ENCODE measurements at places on chromosomes 13 and 19.

DNA sequence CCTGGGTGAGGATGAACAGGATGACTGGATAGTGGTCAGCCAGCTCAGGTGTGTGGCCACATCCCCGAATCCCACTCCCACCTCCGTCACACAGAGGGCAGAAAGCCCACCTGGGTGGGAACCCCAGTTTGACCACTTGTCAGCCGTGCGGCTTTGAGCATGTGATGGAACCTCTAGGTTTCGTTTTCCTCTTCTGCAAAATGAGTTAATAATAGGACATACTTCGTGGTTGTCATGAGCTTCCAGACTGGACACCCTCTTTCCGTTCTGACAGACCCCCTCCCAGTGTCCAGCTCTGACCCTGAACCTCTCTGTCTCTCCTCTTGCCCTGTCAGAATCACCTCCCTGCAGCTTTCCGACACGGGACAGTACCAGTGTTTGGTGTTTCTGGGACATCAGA lies 1.8 kb downstream of the AXL start:
- no peak for DNase-seq

DNA sequence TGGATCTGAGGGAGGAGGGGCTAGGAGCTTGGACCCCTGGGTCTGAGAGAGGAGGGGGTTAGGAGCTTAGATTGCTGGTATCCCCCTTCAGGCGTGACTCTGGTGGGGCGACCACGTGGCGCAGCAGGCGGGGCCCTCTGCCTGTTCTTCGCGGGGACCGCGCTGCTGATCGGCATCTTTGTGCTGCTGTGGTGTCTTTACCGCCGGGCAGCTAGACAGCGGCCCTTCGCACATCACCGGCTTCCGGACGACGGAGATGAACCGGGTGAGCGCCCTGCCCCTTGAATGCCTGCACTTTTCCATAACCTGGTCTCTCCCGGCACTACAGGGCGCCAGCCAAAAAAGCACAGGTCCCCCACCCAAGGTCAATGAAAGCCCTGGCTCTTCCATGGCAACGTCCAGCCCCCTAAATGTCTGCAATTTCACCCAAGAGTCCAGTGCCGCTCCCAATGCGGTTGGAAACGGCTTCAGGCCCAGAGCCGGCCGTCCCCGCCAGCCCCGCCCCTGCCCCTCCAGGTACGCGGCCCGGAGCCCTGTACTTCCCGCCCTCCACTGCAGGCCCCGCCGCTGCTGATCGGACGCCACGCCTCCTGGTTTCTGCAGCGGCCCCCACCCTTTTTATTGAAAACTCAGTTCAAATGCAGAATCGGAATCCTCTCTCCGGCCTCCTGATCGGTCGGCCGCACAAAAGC lies 2.8 kb downstream of the GFY start:
- DNase-seq, result no peak

DNA sequence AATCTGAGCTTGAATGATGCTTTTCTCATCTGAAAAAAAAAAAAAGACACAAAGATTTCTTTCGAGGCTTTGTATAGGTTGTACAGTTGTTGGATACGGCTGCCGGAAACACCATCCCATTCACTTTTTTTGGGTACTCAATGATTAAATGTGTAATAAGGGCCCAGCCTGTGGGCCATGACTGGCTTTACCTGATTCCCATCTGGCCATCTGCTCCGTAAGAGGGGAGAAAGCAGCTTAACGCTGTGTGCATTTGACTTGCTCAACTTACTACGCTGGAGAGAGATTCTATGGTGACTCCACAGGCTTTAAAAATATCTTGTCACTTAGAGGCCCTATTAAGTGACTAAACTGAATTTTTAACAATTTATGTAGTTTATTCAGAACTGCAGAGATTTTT lies 731 bp downstream of the ZNF558 start:
- DNase-seq, result no peak

DNA sequence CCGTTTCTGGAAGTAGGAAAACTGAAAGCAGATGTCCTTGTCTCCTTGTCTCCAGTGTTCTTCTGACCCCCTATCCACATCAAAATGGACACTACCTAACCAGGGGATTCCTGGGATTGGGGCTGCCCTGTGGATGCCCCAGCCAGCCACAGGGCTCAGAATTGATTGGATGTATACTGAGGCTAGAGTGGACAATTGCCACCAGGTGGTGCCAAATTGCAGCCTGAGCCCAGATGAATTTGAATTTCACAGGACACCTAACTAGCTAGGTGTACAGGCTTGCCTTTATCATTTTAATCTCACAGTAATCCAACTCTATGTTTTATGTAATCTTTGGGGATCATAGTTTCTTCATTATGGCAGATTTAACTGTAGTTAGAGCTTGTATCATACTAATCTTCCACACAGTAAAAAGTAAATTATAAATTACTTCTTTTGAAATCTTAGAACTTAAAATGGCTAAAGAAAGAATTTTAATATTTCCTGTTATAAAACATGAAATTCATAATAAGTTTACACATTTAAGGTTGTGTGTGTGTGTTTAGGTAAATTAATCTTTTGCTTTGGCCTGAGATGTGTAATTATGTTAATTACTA lies 58.0 kb downstream of the PIBF1 start:
- no peak for DNase-seq

DNA sequence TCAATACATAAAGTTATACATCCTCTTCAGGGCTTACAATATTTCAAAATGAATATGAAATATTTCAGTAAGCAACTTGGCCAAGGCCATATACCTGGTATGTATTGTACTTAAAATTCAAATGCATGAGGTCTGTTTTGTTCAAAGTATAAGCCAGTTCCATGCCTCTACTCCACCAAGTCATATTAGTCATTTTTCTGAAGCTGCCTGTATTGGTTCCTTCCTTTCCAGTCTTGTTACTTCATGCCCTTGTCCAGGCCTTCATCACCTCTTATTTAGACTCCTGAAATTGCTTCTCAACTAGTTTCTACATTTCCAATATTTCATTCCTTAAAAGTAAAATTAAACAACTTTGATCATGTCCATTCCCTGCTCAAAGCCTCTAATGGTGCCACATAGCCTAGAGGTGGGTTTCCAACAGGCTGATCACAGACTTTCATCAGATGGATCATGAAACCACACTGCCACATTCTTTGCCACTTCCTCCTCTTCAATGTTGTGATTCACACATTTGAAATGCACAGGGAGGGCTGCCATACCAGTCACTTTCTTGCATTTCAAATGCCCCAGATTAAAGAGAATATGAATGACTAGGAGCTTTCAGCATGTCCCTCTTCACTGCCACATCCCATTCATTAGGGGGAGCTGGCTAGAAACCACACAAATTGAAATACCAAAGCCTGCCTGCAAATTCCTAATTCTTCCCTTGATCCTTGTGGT lies 424.1 kb upstream of the DACH1 start:
- no peak for DNase-seq

DNA sequence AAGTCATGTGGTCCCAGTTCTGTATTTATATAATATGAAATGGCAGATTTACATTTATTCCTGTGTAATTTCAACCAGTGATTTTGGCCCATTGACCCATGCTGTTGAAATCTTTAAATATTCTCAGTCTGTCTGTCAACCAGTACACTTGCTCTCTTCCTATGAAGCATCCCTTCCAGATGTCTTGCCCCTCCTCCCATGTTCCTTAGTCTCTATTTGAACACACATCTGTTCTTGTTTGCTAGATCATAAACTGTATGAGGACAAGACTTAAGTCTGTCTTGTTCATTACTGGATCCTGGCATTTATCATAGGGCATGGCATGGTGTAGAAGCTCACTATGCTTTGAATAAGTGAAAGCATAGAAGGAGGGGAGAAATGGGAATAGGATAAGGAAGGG lies 34.9 kb downstream of the STARD13 start:
- DNase-seq, result no peak

DNA sequence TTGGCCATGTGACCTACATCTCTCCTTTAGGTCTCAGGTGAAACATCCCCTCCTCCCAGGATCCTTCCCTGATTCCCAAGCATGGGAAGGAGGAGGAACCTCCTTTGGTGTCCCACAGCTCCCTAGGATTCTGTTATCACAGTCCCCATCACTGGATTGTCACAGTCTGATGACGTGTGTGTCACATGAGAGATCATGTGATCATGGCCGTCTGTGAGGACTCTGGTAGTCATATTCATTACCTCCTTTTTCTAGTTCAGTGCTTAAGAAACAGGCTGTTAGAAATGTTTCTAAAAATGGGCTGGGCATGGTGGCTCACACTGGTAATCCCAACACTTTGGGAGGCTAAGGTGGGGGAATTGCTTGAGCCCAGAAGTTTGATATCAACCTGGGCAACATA lies 3.0 kb downstream of the DHX34 start:
- no peak for DNase-seq

DNA sequence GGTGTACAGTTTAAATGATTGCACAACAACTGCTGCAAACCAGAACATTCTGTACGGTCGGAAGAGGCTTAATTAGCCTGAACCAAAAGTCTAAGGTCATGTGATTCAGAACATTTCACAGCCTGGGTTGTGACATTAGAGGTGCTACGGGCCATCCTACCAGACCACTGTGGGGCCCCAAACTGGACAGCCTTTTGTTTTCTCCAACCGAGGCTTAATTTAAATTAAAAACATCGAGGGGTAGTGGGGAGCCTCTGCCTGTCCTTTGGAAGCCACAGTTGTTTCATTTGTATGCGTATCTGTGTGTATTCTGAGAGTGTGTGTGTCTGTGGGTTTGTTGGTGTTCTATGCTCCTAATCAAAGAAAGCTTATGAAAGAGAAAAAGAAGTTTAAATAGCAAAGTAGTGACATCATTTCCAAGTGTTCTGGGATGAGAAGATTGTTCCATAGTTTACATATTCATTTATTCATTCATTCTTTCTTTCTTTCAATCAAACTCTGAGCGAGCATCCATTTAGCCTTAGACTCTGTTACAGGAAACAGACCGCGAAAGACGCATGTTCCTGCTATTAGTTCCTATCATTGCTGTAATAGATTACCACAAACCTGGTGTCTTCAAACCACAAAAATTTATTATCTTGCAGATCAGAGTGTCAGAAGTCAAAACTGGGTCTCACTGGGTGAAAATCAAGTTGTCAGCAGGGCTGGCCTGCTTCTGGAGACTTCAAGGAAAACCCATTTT lies 444.8 kb downstream of the FOXO1 start:
- DNase-seq, result no peak

GRCh38 chr19:56476651-56477428 lies at the start of gene ZNF667:
ZNF667 (minus strand) TSS chr19:56477345; CDS start chr19:56462370, 14,975 bp downstream.
- no peak for DNase-seq

DNA sequence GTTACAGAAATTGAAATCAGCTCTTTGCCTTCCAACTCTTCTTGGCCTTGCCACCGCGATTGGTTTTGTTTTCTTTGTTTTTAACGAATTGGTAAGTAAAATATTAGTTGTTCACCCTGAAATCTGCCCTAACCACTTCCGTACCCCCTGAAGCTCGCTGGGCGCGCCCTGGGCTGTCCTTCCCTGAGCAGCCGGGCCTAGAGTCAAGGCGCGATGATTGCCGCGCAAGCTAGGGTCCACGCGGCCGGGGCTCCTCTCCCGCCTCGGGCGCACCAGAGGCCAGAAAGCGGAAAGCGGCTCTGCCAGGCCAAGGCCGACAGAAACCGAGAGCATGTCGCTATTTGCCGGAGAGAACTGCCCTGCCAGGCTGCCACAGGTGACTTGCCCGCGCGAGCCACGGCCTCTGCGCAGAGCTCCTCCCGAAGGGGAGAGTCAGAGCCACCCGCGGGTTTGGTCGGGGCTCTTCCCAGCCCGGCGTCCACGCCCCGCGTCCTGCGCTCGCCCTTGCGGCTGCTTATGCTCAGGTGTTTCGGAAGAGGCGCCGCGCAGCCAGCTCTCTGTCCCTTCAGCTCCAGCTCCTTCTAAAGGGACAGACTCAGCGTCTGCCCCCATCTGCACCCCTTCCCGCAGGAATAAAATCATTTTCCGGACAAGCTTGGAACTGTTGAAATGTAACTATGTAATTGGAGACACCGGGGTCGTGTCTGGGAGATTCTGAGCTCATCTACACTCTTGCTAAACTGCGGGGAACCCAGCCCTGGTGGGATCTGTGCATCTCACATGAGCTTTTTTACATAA lies 6.6 kb upstream of the CDX2 start:
- no peak for DNase-seq

- no peak for DNase-seq
Observed at GRCh38 chr13:89603187-89603586, 1744.3 kb upstream of the MIR17HG start.

DNA sequence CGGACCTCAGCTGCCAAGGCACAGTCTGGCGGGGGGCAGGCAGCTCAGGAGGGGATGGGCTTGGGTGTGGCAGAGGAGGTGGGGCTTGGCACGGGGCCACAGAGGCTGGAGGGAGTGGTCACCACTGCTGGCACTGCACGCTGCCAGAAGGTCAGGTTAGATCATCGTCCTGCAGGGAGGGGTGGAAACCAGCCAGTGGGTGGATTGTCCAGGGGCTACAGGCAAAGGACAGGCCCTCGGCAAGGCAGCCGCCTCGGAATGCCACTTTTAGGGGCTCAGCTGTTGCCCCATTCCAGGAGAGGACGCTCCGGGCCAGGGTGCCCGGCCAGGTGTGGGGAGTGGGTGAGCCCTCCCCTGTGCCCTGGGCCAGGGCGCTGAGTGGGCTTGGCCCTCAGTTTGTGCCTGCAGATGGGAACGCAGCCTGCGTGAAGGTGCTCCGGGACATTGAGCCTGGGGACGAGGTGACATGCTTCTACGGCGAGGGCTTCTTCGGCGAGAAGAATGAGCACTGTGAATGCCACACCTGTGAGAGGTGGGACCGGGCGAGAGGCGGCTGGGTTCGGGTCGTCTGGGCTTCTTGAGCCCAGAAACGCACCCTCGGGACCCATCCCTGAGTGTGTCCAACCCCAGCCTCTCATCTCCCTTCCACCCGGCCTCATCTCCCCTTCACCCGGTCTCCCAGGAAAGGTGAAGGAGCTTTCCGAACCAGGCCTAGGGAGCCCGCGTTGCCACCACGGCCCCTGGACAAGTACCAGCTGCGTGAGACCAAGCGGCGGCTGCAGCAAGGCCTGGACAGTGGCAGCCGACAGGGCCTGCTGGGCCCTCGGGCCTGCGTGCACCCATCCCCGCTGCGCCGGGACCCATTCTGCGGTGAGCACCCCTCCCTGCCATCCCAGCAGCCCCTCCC lies 6.4 kb downstream of the KMT5C start:
- DNase-seq, result no peak

DNA sequence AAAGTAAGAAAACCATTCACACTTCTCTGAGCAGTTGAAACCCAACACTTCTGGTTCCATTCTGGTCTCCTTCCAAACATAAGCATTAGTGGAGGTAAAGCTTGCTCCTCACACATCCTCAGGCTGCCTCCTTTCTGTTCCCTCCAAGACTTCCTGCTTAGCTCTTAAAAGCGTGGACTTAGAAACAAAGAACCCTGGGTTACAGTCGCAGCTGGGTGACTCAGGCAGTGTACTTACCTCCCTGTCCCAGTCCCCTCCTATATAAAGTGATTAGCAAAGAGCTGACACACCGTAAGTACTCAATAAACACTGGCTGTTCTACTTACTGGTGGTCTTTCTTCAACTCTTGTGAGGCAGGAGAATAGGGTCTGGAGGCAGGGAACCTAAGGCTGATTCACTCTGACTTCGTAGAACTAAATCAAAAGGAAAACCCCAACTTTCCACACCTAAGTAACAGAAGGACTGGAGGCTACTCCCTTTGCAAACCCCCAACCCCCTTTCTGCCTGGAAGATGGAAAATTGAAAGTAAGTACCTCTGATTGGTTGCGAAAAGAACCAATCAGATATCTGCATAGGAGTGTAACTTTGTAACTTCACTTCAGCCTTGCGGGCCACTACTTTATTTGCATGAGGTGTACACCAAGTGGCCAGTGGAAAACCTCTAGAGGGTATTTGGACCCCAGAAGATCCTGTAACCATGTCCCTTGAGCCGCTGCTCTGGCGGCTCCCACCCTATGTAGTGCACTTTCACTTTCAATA lies 165.4 kb downstream of the SUCLA2 start:
- no peak for DNase-seq

All from hypothalamus (tissue), 51 donors.